ENCODE measurements at places on chromosomes 5 and 9.

DNA sequence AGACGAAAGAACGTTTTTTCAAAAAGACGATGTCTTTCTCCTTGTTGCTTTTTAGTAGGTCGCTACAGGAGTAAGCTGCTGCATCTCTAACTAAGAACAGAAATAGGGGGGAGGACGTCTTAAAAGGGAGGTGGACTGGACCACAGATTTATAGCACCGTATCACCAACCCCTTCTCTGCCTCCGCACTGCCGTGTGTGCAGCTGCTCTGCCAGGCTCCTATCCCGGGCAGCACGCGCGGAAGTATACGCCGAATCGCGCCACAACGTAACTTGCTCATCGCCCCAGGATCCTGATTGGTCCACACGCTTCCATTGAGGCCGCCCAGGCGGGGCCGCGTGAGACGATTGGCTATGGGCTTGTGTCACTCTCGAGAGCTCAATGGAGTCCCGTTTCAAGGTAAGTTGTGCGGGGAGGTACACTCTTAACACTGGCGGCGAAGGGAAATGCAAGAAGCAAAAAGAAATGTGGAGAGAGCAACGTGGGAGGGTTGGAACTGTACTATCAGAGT is at the start of gene ELAVL2:
TSS of gene ELAVL2 (minus strand) at position 121 of the 510 bp plus-strand sequence. CDS start 64,006 bp downstream, outside the sequence.
- DNase-seq = no peak

DNA sequence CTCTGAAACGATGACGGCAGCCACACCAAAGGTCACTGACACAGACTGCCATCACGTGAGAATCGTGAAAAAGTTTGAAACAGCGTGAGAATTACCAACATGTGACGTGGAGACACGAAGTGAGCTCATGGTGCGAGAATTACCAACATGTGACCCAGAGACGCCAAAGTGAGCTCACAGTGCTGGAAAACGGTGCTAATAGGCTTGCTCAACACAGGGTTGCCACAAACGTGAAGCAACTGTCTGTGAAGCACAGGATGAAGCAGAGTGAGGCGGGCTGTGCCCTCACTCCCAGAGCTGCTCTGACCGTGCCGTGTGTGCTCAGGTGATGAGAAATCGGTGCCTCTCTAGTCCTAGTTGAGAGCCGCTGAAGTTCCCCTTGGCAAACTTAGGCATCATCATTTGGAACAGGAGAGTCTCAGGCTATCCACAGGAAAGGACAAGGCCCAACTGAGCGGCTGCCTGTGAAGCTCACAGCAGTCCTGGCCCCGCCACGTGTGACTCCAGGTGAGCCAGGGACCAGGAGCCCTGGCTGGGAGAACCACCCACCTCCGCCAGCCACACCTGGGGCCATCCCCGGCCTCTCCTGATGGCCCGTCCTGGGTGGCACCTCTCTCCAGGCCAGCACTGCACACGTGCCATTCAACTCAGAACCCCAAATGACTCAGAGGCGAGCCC is 29.8 kb upstream of the SLC6A3 start:
- no peak for DNase-seq

GRCh38 chr5:149575131-149575530 is 6.2 kb upstream of the ARHGEF37 start:
- DNase-seq = no peak

GRCh38 chr5:55593115-55593472 is 58.3 kb upstream of the PLPP1 start:
- DNase-seq = peak; percentile 62

GRCh38 chr5:61817472-61818326 is 485.6 kb downstream of the ZSWIM6 start:
- DNase-seq = no peak

DNA sequence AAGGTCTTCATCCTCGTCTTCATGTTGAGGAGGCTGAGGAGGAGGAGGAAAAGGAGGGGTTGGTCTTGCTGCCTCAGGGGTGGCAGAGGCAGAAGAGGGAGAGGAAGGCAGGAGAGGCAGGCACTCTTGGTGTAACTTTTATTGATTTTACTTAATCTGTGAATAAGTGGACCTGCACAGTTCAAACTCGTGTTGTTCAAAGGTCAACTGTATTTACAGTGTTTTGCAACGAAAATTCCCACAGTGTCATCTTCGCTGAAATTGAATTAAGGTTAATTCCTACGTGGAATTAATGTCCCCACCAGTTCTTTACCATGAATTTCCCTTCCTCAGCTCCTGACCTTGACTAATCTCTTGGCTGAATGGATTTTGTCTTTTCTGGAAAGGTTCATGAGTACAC is 21.2 kb upstream of the ENHO start:
- DNase-seq = no peak

DNA sequence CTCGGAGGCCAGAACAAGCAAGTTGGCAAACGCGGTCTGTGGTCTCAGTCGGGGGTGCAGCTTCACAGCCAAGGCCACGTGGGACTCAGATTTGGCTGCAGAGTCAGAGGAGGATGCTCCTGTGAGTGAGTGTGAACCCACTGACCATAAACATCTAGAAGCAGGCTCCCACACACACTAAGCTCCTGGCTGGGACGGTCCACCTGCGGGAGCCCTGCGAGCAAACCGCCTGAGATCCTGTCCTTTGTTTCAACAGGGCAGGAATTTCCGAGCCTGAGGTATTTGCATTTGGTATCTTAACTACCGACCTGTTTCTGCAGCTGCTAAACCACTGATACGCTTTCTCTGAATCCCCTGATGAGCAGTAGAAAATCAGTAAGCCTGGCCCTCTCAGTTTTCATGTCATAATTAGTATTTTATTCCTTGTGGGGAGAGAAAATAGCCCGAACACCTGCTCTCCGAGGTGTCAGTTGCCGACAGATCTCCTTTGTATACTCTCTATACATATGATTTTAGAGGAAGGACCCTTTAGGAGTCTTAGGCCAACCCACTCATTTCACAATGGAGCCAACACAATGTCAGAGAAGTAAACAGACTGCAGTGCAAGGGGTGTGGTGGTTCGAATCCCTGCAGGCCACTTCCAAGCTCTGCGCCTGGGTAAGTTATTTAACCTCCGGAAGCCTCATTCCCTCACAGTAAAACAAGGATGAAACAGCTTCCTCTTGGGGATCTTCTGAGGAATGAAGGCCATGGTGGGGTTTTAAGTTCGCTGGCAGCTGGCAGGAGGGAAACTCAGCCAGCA is 40.9 kb upstream of the PWWP2A start:
- no peak for DNase-seq

GRCh38 chr9:86868616-86869015 is 78.7 kb downstream of the GAS1 start:
- DNase-seq = peak; percentile 74

GRCh38 chr5:80302636-80303035 is 17.2 kb upstream of the SPZ1 start:
- no peak for DNase-seq

DNA sequence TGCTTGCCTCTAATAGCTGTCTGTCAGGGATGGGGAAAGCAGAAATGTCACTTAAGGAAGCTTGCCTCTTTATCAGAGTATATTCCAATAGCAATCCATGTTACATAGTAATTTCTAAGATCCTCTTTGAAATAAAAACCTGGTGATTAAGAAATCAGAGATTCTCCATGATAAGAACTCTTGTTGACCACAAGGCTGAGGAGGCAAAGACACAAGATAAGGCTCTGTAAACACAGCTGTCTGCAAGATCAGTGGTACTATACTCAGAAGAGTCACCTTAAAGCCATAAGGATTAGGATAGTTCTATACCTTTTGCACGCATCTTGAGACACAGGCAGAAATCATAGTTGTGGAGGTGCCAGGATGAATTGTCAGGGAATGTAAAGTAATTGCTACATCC is 40.3 kb downstream of the HEXB start:
- no peak for DNase-seq

- peak; percentile 33 for DNase-seq
Observed at GRCh38 chr5:50958852-50959457, 292.5 kb downstream of the PARP8 start.
